Omental fat pad (tissue), 4 donors: ENCODE measurements at places on chromosomes 4 and X. TPM values are rescaled to one million over a fixed set of nuclear protein-coding genes. Genes with fewer than 3 reads are reported as not detected.

Gene SYP
- total RNA-seq, result 2.6 TPM

Gene LIMCH1
- 29.4 TPM for total RNA-seq

Gene RIBC1
- total RNA-seq, result 0.74 TPM

Gene CPLX1
- not detected for total RNA-seq

Gene CXCL8
- 6.0 TPM for total RNA-seq
